NCI-H1930 (cell line): ENCODE measurements at places on chromosomes 3 and 15.

- no peak for DNase-seq
Observed at GRCh38 chr3:66738625-66739365, 238.0 kb upstream of the LRIG1 start.

GRCh38 chr3:53377794-53378193, 30.5 kb upstream of the DCP1A start:
- no peak for DNase-seq

DNA sequence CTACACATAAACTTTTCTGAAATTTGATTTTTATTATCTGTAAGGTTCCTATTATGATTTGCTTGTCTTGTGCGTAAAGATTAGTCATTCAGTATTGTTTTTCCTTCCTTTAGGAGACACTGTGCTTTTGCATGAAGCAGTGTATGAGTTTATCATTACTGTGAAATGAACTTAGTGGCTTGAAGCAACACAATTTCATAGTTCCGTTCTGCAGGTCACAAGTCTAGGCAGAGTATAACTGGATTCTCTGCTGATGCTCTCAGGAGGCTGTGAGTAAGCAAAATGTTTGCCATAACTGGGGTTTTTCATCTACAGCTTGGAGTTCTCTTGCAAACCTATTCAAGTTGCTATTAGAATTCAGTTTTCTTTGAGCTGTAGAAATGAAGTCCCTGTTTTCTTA, 1136.1 kb downstream of the OTOL1 start:
- no peak for DNase-seq

- no peak for DNase-seq
Observed at GRCh38 chr3:98513091-98513511, 9.6 kb downstream of the CLDND1 start.
